ENCODE measurements at places on chromosomes 11 and 22.
A peak's percentile ranks its signal among the peaks of the same experiment; 100 is the strongest.

DNA sequence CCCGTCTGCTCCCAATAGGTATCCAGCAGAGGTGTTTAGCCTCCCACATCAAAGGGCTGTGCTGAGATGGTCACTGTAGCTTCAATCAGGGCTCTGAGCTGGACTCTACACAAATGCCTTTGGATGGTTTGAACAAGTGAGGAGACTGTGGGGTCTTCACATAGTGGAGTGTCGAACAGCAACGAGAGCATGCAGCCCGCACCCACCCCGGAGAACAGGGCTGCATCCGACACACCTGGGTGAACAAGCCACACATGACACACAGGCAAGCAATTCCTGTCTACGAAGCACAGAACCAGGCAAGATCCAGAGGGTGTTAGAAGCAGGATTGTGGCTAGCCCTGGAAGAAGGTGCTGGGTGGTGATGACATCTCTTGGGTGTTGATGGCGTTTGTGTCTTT lies 58.0 kb upstream of the FGF3 start:
- DNase-seq = no peak

DNA sequence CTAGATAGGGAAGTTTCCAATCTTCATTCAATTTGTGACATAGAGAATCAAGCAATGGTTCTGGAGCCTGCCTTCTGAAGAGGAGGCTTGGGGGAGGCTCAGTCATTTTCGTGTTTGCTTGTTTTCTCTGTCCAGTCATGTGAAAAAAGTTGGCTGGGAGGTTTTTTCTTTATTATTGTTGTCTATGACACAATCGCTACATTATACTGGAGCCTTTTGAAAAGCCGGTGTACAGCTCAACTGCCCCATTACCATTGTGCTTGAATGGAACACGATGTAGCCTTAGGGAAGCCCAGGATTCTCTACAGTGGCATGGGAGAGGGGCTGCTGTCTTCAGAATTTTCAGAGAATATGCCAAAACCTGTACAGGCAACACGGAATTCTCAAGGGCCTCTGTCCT lies 57.9 kb upstream of the NCAM1 start:
- DNase-seq = no peak

GRCh38 chr11:12717851-12718291 lies 43.6 kb downstream of the TEAD1 start:
- peak; percentile 81 for DNase-seq

DNA sequence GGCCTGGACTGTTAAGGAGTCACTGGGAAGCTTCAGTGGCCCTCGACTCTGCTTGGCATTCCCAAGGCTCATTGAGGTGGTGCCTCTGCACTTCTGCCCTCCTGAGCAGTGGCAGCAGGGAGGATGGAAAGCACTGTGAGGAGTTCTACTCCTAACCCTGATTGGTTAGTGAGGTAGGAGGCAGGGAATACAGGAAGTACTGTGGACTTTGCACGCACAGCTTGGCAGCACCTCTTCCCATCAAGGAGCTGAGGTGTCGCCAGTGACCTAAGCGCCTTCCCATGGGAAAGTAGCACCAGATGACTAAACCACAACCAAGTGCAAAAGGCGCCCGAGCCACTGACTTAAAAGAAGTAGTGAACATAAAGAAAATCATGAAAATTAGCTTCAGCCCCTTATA lies 152.5 kb upstream of the CADM1 start:
- DNase-seq = no peak

- no peak for DNase-seq
These were observed 725 bp downstream of the ARHGAP42 start for GRCh38 chr11:100687630-100688395.

GRCh38 chr22:38313384-38313955 lies 3.8 kb downstream of the CSNK1E start:
- DNase-seq = peak; percentile 63

- no peak for DNase-seq
These were observed 4.8 kb upstream of the CAT start for GRCh38 chr11:34433899-34434298.

DNA sequence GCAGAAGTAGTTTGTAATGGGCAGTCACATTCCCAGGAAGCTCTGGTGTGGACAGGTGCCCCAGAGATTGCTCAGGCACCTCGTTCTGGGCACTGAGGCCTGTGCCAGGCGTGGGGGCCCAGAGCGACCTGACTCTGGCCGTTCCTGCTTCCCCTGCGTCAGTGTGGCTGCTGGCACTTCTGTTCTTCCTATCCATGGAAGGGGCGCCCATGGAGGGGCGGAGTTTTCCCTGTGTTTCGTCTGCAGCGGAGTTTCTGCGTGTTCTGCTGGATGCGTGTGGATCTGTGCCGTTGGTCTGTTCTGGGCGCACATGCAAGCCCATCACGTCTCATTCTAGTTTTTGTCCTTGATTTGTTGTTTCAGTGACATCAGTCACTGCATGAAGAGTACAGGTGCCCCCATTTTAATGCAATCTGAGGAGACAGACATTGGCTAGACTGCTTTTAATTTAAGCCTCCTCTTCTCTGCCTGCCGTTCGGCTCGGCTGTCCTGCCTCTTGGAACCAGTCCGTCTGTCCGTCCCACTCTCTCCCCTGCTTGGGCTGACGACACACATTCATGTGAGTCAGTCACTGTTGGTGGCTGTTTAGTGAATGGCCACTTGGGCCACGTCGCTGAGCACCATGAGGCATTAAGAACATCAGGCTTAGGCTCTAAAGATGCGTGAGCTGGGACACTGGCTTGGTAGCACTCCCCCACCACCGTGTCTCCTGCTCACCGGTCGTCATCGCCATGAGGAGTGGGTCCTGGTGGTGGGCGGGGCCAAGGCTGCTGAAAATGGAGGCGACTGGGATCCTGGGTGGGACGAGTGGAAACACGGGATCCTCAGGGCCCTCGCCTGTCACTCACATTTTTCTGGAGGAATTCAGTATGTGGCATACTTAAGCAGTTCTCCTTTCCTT lies 255.8 kb downstream of the TBC1D22A start:
- DNase-seq = no peak

- peak; percentile 25 for DNase-seq
These were observed 74.2 kb upstream of the SLC25A18 start for GRCh38 chr22:17489101-17489500.

DNA sequence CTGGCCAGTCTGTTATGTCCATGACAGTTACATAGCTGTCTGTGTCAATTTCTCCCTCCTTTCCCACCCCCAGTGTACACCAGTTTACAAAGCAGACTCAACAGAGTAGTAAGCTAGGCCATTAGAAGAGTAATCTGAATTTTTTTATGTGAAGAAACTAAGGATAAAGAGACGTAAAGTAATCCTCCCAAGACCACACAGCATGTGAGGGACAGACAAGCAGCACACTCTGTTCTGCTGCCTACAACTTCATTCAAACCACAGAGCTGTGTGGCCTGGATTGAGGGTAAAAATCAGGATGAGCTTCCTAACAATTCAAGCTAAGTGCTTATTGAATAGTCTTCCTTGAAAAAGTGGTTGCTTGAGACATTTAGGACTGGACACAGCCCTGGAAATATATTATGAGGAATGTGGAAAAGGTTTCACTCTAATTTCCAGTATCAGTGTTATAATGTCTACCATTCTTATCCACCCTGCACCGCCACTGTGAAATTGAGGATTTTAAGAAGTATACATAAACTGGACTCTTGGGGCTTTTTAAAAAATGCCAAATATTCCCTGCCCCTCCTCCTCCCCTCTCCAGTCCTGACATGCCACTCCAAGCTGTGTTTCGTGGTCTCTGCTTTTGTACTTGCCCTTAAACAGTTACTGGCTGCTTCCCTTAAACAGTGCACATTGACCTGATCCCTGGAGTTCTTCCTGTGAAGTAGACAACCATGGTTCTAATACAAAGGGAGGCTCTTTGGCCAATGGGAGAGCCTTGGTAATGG lies 40.9 kb downstream of the EXT2 start:
- DNase-seq = no peak

- no peak for DNase-seq
These were observed 29.9 kb downstream of the PIWIL3 start for GRCh38 chr22:24744638-24745037.

DNA sequence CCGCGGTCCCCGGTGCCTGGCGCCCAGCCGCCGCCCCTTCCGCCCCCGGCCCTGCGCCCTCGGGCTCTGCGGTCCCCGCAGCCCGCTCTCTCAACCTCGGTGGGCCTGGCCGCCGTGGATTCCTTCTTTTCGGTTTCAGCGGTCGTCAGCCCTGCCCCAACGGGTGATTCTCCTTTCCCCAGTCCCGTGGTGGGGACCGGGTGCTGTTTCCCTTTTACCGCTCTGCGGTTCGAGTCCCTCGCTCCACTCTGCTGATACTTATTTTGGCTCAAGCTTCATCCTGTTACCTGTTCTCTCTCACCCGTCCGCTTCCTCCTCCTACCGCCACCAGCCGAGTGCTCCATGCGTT lies 494 bp downstream of the ZDHHC5 start:
- DNase-seq = no peak

DNA sequence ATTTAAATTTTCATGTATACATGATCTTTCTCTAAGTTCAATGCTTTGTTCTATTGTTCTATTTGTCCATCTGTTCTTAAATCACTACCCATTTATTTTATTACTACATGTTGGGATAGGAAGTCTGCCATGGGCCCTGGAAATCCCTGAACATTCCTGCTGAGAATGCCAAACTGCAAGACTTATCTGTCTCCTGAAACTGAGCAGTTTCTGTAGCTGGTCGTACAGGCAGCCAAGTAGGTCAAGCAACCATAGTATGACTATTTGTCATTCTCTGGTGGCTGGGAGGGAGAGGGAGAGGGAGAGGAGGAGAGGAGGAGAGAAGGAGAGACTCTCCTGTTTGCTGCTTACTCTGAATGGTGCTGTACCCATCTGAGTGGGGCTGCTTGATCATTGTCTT lies 82.8 kb upstream of the SNX19 start:
- no peak for DNase-seq

DNA sequence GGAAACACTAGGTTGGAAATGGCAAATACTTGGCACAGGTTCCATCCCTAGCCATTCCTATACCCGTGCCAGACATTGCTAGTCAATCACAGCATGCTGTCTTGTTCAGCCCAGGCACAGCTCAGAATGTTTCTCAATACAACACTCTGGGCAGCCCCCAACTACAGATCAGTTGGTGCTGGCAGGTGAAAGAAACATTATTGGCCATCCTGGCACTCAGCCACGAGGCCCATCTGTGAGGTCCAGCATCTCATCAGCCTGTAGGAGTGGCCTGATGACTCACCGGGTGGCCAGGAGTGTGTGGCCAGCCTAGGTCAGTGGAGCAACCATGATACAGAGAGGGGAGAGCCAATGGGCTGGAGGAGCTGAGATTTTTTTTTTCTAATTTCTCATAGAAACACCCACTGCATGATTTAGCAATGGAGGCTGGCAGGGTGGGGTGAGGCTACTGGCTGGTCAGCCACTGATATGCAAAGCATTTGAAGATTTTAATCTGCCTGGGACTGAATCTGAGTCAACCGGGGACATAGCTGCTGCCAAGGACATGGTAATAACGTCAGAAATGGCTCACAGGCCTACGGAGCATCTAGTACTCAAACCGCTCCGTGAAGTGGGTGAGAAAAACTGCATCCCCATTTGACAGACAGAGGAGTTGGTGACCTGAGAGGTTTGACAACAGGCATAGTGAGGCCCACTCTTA lies 5.4 kb downstream of the MYO18B start:
- no peak for DNase-seq

- no peak for DNase-seq
These were observed 33.5 kb downstream of the PDE3B start for GRCh38 chr11:14677146-14677545.

DNA sequence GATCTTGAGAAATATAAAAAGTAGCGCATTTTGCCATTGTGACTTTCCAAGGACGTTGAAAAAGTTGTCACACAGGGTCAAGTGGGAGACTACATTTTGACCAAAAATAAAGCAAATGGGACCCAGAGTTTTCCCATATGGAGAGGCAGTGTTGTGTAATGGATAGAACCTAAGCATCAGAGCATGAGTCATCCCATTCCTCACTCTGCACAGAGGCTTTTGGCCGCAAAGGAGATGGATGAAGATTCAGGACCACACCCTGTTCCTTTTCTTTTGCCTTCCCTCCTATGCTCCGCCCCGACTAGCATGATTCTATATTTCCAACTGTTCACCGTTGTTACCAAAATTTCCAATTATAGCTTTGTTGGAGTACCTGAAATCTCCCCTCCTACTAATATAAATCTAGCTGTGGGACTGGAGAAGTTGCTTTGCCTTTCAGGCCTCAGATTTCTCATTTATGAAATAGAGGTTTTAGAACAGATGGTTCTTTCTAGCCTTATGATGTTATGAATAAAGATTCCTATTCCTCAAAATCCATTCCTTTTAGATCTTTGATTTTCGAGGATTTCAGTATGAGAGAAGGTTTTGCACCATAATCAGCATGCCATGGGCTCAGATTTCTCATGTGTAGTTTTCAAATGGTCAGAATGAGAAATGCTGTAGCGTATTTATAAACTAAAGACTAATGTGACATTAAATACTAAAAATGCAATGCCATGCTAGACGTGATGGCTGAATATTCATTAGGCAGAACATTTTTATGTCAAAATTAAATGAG lies 921.9 kb upstream of the TENM4 start:
- no peak for DNase-seq

DNA sequence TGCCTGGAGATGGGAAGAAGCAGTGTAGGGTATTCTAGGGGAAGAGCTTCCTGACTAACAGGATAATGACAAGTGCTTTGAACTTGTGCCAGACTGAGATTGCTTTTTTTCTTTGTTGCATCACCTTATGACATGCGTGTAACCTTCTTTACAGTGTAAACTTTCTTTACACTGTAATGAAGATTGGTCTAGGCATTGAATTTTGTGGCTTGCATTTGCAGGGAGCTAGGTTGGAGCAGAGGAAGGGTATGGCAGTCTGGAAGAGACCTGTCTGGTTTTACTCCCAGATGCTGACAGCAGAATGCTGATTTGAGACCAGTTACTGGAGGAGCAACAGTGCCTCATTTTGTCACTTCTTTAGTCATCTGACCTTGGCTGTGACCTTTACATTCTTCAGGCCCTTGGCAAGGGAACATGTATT lies 5.6 kb downstream of the DDB2 start:
- DNase-seq = no peak

GRCh38 chr22:46578251-46578823 lies 40.9 kb upstream of the CELSR1 start:
- DNase-seq = no peak

DNA sequence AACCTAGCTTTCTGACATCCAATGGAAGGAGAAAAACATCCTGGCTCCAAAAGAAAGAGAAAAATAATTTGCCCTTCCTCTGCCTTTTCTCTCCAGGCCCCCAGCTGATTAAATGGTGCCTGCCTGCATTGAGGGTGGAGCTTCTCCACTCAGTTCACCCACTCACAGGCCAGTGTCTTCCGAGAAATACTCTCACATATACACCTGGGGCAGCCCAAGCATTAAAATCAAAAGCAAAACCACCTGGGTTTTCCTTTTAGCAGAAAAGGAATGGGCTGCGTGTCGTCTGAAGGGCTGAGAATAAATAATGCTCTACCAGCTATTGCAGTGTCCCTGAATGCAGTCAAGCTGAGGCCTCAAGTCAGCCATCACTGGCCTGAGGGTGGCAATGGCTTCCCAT lies 1143.8 kb upstream of the TENM4 start:
- DNase-seq = no peak

All from activated CD4-positive, alpha-beta memory T cell treated with anti-CD3 and anti-CD28 coated beads for 36 hours (primary cell).